ENCODE measurements at places on chromosomes 1 and 21. TPM values are rescaled to one million over a fixed set of nuclear protein-coding genes. Genes with fewer than 3 reads are reported as not detected.

The ZSWIM5 gene
- total RNA-seq: 0.12 TPM

The KAZN gene
- 1.1 TPM for total RNA-seq

The EFNA3 gene
- 3.6 TPM for total RNA-seq

The VTCN1 gene
- not detected for total RNA-seq

The RHCE gene
- total RNA-seq: not detected

The KRTAP19-4 gene
- not detected for total RNA-seq

The TRNP1 gene
- total RNA-seq: 1.3 TPM

The FABP3 gene
- total RNA-seq: not detected

The SLAMF6 gene
- total RNA-seq: 55.4 TPM

The SELL gene
- 92.7 TPM for total RNA-seq

The CD1B gene
- total RNA-seq: not detected

The OR10J1 gene
- total RNA-seq: not detected

The C4BPA gene
- total RNA-seq: not detected

The SYT14 gene
- total RNA-seq: not detected

The FCRL2 gene
- not detected for total RNA-seq

The RGS16 gene
- 94.3 TPM for total RNA-seq

The CASZ1 gene
- total RNA-seq: 6.9 TPM

The ZMYM4 gene
- 31.0 TPM for total RNA-seq

The C1orf226 gene
- not detected for total RNA-seq

The CHI3L2 gene
- total RNA-seq: 2.3 TPM
